ENCODE measurements at places on chromosomes 16 and 17. TPM values are rescaled to one million over a fixed set of nuclear protein-coding genes. Genes with fewer than 3 reads are reported as not detected.

GRCh38 chr17:76341301-76341700, 12.4 kb downstream of the PRPSAP1 start:
- no peak for DNase-seq

DNA sequence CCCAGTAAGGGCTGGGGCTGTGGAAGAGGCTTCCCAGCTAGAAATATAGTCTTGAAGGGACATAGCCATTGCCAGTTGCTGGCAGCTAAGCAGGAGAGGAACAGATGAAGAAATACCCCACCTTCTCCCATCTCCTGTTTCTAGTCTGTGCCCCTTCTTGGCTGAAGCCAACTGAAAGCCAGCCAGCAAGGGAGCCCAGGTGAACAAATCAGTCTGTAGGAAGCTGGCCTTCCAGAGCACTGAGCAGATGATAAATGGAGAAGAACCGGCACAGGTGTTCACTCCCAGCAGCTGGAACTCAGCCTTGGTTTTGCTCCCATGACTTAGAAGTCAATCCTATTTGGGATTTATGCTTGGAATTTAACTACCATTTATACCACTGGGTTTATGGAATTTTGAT, 69.2 kb upstream of the DHX40 start:
- DNase-seq = no peak

GRCh38 chr17:74949455-74950115, 13.9 kb downstream of the OTOP3 start:
- DNase-seq = no peak

DNA sequence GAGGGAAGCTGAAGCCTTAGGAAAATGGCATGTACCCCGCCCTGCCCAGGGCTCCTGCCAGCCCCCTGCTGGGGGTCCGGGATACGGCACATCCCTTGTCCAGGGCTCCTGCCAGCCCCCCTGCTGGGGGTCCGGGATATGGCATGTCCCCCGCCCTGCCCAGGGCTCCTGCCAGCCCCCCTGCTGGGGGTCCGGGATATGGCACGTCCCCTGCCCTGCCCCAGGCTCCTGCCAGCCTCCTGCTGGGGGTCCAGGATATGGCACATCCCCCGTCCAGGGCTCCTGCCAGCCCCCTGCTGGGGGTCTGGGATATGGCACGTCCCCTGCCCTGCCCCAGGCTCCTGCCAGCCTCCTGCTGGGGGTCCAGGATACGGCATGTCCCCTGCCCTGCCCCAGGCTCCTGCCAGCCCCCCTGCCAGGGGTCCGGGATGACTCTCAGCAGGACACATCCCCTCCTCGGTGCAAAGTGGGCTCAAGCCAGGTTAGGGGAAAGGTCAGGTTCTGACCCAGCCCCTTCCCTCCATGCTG, 43.2 kb downstream of the RPH3AL start:
- DNase-seq = no peak

DNA sequence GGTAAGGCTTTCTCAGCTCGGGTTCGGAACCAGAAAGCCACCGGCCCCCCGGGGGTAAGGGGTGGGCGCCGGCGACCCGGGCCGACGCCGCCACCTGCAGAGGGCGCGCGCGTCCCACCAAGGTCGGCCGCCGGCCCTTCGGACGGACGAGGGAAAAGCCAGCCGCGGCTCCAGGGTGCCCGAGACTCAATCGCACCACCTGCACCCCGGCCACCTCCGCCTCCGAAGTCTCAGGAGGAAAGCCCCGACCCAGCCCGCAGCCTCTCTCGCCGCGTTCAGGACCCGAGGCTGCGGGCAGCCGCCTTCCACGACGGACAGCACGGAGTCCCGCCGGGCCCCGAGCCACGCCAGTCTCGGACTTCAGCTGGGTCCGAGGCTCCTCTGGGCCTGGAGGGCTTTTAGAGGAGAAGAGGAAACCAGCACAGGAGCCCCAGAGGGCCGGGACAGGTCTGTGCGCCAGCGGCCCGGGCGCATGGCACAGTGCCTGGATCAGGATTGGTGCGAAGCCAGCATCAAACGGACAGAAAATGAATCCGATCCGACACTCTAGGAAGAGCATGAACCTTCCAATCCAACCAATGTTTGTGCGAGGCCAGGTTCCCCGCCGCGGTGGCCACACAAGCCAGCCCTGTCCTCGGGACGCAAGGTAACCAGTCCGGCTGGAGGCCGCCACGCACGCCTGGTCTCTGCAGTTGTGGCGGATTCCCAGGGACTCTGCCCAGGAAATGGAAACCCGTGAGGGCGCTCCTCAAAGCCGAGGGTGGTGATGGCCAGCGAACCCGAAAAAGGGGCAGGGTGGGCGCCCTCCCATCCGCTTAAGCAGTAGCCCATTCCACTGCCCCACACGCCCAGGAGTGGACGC, 6.7 kb downstream of the CBX8 start:
- no peak for DNase-seq

- no peak for DNase-seq
Observed at GRCh38 chr16:54437921-54438320, 151.3 kb upstream of the IRX3 start.

MAPT gene
- total RNA-seq = 0.12 TPM

DRC3 gene
- not detected for total RNA-seq

Data from activated CD4-positive, alpha-beta T cell treated with anti-CD3 and anti-CD28 coated beads, Interleukin-2, amount 10 ng/mL, durations not matched to agents 7 days and 5 days (primary cell).